Brain pericyte (primary cell): ENCODE measurements at places on chromosomes 16 and 17.

DNA sequence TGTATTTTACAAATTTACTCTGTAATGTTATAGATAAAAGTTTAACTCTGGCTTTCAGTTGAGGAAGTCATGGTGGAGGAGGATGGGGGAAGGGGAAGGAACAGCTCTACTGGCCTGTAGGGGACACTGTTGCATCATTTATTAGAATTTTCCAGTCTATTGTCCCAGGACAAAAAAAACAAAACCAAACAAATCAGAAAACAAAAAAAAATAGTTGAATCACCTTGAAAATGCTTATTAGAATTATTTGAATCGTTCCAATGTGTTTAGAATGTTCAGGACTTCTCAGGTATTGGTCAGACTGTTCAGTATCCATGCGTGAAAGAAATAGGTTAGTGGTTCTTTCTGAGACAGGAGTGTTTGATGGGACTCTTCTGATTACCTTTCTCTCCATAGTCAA lies 242.0 kb downstream of the FTO start:
- no peak for DNase-seq

DNA sequence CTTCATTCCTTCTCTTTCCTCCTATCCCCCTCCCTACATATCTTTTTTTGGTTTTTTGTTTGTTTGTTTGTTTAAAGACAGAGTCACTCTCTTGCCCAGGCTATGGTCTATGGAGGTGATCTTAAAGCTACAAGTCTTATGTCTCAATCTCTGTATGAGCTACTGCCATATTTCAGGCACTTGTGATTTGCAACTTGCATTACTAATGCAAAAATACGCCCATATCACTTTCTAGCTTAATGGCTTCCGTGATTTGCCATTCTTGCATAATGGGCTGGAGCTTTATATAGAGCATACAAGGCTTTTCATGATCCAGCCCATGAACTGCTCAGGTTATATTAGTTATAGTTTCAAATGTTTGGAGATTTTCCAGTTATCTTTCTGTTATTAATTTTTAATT lies 7.5 kb downstream of the CFAP97D1 start:
- no peak for DNase-seq

- DNase-seq: no peak
Measured at GRCh38 chr17:41199421-41200078, 9.9 kb downstream of the KRTAP9-1 start.

GRCh38 chr17:40113907-40114245 lies 7.9 kb upstream of the MSL1 start:
- DNase-seq: no peak

GRCh38 chr17:39922006-39922405 lies 3.6 kb upstream of the GSDMB start:
- no peak for DNase-seq
